GM20000 (cell line): ENCODE measurements at places on chromosomes 7 and 10.

DNA sequence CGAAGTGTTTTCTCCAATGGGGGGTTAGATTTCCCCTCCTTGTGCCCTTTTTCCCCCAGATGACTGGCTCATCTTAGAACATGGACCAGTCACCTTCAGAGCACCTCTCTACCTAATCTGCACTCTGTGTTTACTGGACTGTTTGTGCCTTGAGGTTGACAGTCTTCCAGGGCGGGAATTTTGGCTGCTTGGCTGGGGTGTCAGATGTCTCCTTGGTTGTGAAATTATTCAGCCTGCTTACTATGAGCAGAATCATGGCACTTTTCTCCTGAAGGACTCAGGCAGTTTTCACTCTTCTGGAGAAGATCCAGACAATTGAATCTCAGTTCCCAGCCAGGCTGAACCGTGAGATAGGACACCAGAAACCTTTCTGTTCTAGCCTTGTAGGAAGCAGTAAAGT, 60.3 kb upstream of the NFKB2 start:
- no peak for DNase-seq

- no peak for DNase-seq
These were observed 27.9 kb upstream of the COL1A2 start for GRCh38 chr7:94366832-94367231.

GRCh38 chr10:35821339-35821911, 179.3 kb upstream of the FZD8 start:
- peak; percentile 8 for DNase-seq

- DNase-seq = peak; percentile 52
These were observed 1277.1 kb downstream of the GATA3 start for GRCh38 chr10:9331583-9332008.

DNA sequence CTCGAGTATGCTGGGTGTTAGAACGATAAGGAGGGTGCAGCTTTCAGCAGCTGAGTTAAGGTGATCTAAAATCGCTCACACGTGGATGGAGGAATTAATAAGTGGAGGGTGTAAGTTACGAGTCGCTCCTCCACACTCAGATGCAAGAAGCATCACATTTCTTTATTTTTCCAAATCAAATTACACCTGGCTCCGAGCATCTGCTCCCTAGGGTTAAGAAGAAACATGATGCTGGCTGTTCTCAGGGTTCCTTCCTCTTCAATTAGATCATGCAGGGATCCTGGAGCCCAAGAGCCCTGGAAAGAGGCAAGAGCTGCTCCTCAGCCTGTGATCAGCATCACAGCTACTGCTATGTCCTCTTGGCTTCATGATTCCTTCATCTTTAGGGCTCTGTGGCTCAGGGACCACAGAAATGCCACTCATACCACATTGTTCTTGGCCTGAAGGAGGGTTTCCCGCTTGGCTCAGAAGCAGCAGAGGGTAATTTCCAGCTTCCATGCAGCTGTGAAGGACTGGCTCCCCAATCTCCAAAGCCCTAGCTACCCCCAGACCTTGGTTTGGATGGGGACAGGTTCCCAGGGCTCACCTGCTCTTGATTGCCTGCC, 235.9 kb upstream of the ZNF32 start:
- no peak for DNase-seq

- DNase-seq = no peak
These were observed 6.0 kb downstream of the LDB1 start for GRCh38 chr10:102113956-102114857.

GRCh38 chr10:106716381-106716780, 448.1 kb downstream of the SORCS1 start:
- DNase-seq = no peak

DNA sequence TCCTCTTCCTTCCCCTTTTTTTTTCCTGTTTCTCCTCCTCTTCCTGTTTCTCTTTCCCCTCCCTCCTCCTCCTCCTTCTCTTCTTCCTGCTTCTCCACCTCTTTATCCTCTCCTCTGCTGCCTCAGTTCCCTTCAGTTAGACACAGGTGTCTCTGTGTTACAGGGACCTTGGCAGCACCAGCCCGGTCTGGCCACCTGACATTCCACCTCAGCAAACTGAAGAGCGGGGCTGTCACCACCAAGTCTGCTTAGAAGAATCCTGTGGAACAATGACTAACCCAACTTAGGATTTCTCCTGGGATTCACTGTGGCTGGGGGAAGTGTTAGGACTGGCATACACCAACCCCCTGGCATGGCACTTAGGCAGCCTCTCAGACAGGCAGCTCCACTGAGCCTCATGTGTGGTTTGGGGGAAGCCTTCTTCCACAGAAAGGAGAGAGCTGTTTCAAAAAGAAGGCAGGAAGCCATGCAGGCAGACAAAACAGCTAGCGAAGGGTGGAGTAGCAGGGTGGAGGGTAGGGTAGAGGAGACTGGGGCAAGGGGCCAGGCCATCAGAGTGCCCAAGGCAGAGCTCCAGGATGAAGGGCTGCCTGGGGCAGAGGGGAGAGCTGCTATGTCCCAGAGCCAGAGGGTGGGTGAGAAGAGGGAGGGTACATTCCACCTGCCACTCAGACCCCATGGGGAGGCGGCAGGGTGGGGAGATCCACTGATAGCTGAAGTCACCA, 13.2 kb upstream of the GDF10 start:
- DNase-seq = no peak

DNA sequence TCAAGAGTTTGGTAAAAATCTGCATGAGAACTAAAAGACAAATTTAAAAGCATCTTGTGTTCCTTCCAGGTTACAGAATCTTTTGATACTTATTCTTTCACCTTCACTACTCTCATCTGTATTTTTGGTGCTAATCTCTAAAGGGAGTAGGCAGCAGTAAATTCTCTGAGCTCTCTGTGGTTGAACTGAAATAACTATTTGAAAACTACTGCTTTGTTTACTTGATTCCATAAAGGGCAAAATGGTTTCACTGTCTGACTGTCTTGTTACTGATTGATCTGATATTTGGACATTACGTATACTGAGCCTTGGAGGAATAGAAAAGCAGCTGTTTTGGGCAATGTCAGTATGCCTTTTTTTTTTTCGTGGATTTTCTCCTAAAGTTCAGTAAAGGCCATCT, 103.3 kb downstream of the CHRM2 start:
- no peak for DNase-seq

GRCh38 chr10:117350909-117351308, 24.3 kb downstream of the PDZD8 start:
- no peak for DNase-seq

GRCh38 chr10:125273023-125273422, 112.7 kb upstream of the CTBP2 start:
- no peak for DNase-seq

- no peak for DNase-seq
These were observed 52.6 kb upstream of the CYP2C8 start for GRCh38 chr10:95121904-95122303.

DNA sequence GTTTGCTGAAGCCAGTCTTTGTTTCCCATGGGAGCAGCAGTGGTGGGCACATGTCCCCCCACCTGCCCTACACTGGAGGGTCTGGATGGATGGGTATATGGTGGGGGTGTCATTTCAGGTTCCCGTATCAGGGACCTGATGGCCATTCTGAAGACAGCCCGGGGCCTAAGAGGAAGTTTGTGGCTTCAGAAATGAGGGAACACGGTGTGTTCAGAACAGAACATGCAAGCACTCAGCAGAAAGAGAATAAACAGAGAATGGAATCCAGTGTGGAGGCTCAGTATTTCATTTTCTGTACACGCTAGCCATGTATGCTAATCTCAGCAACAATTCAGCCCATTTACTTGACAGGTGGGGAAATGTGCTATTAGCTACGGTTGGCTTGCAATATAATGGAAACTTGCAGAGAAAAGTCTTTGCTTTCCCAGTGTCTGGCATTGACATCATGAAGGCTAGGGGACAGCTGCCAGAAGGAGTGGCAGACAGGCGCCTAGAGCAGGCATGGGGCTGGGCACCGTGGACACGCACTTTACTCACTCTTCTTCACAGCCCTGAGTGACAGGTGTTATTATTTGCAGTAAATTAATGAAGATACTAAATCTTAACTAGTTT, 98.6 kb downstream of the ELMO1 start:
- DNase-seq = no peak

DNA sequence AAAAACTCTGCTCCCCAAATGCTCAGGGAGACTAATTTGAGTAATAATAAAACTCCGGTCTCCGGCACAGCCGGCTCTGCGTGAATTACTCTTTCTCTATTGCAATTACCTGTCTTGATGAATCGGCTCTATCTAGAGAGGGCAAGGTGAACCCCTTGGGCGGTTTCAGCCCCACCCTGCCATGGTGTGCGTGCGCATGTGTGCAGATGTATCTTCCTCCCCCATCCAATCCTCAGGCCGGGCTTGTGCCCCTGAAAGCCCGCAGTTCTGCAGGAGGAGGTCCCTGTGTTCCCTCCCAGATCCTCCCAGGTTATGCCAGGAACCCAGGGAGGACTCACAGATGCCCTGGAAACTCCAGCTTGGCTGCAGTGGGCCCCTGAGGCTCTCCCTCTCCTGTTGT, 48.3 kb upstream of the MYL10 start:
- DNase-seq = no peak

- DNase-seq = peak; percentile 43
These were observed 4.7 kb downstream of the TMEM120A start for GRCh38 chr7:75989500-75990388.

GRCh38 chr7:114085313-114085591, 166.4 kb upstream of the PPP1R3A start:
- no peak for DNase-seq

GRCh38 chr7:45031829-45032228, 31.8 kb downstream of the CCM2 start:
- no peak for DNase-seq

DNA sequence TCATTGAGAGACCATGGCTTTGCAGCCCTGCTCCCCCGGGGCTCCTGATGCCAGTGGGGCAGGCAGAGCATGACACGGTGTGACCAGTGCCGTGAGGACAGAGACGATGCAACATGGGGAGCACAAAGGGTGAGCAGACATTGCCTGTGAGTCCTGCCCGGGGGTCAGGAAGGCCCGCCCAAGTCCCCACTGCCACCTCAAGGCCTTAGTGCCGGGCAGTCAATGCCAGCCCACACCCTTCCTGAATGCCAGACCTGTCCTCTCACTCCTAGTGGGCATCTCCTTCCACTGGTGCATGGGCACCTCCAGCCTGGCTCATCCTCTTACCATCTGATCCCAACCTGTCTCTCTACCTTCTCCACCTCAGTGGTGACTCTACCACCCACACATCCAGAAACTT, 157.9 kb upstream of the ZMIZ1 start:
- no peak for DNase-seq

- peak; percentile 40 for DNase-seq
These were observed 649 bp downstream of the IDE start for GRCh38 chr10:92573091-92573797.

GRCh38 chr7:37311355-37311754, 137.3 kb downstream of the ELMO1 start:
- DNase-seq = no peak

DNA sequence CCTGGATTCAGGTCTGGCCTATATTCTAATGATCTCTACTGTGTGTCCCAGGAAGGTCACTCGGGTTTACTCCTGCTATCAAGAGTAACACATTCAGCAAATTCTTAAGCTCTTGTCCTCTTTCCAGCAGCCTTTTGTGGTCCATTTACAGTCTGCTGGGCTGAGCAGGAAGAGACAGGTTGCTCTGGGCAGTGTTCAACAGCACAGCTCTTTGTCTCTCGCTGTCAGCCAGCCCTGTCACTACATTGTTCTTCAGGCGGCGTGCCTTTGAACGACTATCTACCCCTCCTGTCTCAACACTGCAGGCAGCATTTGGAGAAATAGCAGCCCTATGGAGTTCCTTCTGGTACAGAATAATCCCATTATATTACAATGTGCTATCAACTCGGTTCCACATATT, 192.2 kb upstream of the TBX20 start:
- DNase-seq = no peak

DNA sequence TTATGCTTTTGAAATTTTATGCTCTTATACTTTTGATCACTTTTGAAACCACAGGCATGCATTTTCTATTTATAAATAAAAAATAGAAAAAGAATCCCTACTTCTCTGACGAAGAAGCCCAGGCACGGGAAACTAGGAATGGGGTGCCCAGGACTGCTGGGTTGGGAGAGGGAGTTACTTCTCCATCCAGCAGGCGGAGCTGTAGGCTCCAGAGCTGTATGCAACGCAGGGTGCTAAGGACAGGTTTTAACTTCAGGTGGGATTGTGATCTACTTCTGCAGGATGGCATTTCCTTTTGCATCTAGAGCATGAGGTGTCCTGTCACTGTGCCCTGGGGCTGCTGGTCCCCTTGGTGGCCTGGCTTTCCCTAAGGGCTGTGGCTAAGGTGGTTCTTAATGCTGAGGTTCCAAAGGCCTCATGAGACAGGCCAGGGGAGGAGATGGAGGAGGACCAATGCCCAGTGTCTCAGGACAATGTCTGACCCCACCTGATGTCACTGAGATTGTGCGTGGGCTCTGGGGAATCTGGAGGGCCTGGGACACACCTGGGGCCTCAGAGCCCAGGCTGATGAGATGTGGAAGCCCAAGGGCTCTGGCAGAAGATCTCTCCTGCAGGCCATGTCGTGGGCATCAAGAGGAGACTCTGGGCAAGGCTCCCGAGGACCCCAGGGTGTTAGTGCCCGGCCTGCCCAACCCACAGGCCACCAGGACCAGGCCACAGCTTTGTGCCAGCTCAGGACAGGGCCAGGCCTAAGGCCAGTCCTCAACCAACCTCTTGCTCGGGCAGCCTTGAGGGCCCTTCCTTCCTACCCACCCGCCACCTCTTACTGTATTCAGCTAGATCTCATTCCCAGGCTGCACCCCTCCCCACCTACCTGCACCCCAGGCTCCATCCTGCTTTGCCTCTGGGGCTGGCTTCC, 507 bp downstream of the CCDC201 start:
- DNase-seq = no peak

GRCh38 chr10:44697116-44697515, 214.0 kb upstream of the TMEM72 start:
- DNase-seq = no peak

GRCh38 chr7:369476-370258, 79.7 kb downstream of the FOXL3 start:
- DNase-seq = no peak

DNA sequence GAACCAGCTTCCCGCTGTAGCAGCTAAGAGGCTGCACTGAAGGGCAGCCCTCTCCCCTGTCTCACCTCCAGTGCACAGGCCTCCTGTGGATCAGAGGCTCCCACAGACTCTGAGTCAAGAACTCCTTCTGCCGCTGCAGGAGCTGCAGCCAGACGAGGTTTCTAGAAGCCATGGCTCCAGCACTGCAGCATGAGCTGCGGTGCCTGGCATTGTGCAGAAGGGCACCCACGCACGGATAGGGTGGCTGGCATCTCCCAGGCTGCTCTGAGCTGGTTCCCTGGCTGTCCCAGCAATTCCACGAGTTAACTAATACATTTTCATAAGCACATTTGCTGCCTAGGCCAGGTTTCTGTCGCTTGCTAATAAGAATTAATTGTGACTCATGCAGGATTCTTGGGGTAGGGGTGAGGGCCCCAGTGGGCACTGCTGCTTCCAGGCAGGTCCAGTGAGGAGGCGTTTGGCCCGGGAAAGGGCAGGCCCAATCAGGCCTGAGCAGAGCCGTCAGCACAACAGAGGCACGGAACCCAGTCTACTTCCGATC, 594.2 kb downstream of the DNAJB6 start:
- DNase-seq = no peak

DNA sequence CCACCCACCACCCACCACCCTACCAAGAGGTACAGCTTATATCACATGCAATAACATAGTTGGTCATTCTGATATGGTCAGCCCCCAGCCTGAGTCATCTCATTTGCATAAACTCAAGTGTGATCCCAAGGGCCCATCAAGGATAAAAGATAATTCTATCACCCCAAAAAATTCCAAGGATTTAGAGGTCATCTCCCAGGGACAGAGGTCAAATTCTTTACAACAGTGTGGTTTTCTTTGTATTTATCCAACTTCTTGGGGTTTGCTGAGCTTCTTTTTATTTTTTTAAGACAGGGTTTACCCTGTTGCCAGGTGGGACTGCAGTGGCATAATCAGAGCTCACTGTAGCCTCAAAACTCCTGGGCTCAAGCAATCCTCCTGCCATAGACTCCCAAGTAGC, 9.4 kb upstream of the GTPBP10 start:
- no peak for DNase-seq
